ENCODE measurements at places on chromosomes 4 and X. TPM values are rescaled to one million over a fixed set of nuclear protein-coding genes. Genes with fewer than 3 reads are reported as not detected.

DNA sequence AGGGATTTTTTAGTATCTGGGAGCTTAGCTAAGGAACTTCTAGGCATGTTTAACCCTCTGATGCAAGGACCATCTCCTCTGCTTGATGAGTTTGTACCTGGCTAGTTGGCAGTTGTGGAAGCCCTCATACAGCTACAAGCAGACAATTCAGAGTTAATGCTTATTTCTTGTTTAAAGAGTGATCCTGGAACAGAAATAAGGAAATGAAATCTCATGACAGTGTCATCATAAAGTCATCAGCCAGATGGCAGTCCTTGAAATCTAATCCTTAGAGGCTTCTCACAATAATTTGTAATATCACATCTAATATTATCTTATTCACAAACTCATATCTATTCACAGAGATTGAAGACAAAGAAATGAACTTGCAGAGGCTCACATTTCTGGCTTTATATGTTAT lies 581.6 kb upstream of the FTHL17 start:
- no peak for DNase-seq

DNA sequence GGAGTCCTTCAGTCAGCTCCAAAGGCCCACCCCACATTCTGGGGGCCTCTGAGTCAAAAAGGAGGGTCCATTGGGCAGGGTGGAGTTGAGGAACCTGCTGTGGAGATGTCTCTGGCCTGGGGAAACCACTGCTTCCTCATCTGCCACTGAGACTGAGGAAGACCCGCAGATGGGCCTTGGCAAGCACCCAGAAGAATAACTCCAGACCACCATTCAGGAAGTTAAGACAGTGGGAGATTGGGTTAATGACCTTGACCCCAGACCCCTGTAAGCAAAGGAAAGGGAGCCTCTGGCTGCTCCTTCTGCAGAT lies 8.1 kb upstream of the HSD17B10 start:
- DNase-seq = no peak

DNA sequence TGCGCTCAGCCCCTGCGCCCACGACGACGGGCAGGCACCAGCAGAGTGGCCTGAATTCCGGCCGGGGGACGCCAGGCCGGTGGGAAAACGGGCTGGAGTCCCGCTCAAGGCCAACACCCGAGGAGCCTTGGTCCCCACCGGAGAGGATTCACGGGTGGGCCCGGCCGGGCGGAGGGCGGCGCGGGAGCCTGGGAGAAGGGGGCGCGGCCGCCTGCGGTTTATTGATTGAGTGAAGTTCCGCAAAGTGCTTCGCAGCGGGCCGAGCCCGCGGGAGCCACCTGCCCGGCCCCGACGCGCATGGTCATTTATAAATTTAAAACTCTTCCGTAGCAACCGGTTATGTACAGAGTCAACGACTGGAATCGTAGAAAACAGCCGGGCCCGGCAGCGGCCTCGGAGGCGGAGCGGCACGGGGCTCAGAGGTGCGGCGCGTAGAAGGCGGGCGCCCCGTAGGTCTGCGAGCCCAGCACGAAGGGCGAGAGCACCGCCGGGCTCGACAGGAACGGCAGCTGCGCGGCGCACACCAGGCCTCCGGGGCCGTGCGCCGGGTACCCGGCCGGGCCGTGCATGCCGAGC lies 3.6 kb downstream of the NKX1-1 start:
- DNase-seq = no peak

NOCT gene
- 30.6 TPM for total RNA-seq

- DNase-seq = no peak
Observed at GRCh38 chr4:3465698-3466671, 2.9 kb downstream of the DOK7 start.

GRCh38 chr4:169251291-169252235 lies 19.2 kb downstream of the SH3RF1 start:
- DNase-seq = no peak

Data from occipital lobe (tissue), 3 donors.